Activated CD4-positive, alpha-beta T cell treated with anti-CD3 and anti-CD28 coated beads for 24 hours (primary cell): ENCODE measurements at places on chromosomes 12 and 14.

DNA sequence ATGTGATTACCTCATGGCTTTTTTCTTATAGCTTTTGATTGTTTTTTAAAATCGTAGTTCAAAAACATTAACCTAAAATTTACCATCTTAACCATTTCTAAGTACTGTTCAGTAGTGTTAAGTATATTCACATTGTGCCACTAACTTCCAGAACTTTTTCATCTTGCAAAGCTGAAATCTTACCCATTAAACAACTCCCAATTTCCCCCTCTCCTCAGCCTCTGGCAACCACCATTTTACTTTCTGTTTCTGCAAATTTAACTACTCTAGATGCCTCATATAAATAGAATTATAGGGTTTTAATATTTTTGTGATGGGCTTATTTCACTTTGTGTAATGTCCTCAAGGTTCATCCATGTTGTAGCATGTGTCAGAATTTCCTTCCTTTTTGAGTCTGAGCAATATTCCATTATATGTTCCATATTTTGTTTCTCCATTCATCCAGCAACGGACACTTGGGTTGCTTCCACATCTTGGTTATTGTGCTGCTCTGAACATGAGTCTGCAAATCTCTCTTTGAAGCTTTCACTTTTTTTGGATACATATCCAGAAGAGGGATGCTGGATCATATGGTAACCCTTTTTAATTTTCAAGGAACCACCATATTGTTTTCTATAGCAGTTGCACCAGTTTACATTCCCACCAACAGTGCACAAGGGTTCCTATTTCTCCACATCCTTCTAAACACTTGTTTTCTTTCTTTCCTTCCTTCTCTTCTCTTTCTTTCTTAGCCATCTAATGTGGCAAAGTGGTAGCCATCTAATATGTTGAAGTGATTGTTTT, 5.0 kb downstream of the HIF1A start:
- DNase-seq, result no peak

DNA sequence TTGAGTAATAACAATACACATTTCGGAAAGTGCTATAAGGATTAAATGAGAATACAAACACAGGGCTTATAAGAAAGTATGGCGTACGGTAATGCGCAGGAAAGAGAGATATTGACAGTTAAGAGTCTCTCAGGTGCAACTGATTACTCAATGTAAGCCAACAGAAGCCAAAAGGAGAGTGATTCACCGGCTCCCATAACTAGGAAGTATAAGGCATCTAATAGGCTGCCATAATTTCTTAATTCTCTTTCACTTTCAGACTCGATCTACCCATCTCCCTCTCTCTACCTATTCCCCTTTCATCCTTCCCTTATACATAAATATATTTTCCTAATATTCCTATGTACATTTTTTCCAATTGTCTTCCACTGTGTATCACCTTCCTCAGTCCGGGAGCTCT, 90.0 kb downstream of the MDGA2 start:
- DNase-seq, result no peak

DNA sequence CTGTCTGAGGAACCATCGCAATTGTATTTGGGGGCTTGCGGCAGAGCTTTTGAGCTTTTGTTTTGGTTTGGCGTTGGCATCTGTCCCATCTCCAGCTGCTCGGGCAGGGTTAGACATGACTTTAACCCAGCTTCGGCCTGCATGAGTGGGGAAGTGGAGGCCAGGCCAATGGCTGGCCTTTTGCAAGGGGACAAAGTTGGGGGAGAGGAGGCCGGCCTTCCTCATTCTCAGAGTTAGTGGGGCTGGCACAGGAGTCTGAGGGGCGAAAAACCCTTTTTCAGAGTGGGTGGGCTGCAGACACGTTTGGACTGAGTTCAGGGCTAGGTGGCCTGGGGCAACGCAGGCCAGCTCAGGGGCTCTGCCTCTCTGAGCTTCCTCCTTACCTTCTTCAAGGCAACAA, 5.2 kb downstream of the KRT82 start:
- DNase-seq, result no peak

DNA sequence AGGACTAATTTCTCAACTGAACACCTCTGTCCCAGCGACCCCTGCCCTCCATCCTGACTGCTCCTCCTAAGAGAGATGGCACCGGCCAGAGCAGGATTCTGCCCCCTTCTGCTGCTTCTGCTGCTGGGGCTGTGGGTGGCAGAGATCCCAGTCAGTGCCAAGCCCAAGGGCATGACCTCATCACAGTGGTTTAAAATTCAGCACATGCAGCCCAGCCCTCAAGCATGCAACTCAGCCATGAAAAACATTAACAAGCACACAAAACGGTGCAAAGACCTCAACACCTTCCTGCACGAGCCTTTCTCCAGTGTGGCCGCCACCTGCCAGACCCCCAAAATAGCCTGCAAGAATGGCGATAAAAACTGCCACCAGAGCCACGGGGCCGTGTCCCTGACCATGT, 756 bp downstream of the RNASE7 start:
- DNase-seq, result no peak

GRCh38 chr12:76422154-76422542, 73.9 kb upstream of the BBS10 start:
- DNase-seq, result no peak

- DNase-seq, result no peak
Measured at GRCh38 chr14:31947680-31948595, 129.2 kb upstream of the ARHGAP5 start.

DNA sequence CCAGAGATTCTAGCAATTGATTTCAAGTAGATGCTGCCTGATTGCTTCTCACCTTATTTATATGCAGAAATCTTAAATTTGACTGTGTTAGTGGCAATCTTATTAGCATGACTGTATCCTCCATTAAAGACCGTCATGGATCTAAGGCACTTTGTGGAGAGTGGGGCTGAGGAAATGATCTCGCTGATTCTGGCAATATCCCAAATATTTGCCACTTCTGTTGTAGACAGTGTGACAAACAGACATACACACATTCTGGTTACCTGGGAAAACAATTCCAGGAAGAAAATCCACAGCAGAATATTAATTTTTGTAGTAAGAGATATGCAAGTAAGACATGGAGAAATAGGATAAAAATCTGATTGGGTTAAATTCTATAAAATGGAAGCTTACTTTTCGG, 269.0 kb upstream of the G2E3 start:
- DNase-seq, result no peak

- no peak for DNase-seq
Measured at GRCh38 chr14:58812050-58812910, 174.5 kb downstream of the DACT1 start.

DNA sequence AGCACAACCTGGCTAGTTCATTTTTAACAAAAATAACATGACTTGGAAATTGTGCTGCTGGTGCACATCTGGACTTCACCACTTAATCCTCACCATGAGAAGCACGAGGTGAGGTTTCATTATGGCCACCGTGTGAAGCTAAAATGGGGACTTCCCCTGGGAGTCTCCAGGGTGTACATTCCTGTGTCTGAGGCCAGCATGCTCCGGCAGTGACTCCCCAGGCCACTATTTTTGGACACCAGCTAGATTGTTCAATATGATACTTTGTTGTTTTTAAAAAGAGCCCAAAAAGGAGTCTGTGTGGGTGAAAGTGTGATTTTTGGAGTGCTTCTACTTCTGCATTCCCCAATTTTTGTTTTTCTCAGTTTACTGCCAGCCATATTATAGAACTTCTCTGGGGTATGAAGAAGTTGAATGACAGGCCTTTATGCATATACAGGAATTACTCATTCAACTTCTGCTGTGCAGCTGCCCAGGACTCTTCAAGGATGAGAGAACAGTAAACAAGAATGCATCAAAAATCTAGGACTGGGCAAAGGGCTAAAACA, 16.9 kb upstream of the AICDA start:
- DNase-seq, result no peak

- no peak for DNase-seq
Measured at GRCh38 chr12:107541001-107541705, 144.4 kb upstream of the PWP1 start.

DNA sequence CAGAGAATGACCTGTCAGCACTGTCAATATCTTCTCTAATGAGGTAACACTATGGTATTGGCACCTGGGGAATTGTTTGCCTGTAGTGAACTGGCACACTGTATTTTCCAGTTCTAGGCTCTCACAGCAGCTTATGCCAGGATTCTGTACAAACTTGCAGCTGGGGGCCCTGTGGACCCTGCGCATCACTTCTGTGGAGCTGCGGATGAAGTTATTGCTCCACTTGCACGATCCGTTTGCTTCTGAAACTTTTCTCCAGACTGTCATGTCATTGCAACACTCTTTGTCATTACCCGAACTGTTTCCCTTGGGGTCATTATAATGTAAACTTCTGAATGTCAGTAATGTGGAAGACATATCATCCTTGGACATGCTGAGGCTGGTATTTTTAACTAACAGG, 3.9 kb downstream of the RNASE11 start:
- no peak for DNase-seq

GRCh38 chr14:69044965-69045555, 66.0 kb upstream of the ACTN1 start:
- DNase-seq, result no peak

- DNase-seq, result no peak
Measured at GRCh38 chr14:55968741-55969140, 149.5 kb upstream of the PELI2 start.

DNA sequence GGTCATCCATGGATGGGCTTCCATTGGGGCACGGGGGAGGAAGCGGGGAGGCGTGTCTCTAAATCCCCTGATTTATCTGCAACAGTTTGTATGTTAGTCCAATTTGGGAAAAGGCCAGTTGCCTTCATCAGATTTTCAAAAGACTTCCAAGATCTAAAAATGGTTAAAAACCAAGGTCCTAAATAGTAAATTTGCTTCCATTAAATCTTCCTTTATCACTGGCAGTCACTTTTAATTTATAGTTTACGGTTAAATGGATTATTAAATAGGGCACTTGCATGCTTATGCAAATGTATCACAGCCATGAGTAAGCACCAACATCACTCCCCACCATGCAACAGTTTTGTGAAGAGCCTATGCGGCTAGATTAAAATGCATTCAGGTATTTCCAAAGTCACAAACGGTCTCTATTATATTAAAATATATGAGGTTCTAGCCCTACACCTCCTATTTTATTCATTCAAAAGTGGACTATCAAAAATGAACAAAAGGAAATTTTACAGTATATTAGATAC, 108.2 kb upstream of the GPHB5 start:
- DNase-seq, result no peak

DNA sequence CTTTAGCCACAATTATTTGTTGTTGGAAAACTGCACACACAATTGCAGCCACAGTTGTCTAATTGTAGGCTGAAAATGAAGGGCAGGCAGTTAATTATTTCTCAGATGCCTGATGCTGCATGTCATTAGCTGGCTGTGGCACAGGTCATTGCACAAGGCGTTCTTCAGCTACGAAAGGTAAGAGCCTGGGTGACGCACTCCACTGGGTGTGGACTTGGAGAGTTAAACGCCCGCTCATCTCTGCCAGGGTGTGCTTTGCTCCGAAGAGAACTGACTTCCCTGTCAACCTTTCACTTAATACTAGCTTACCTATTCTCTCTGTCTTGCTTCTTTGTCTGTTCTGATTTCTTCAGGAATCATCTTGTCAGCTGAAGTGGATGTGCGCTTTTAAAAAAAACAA, 91.4 kb upstream of the CPM start:
- DNase-seq, result no peak

- DNase-seq, result no peak
Measured at GRCh38 chr12:2719392-2719791, 75.4 kb upstream of the FKBP4 start.

- DNase-seq, result no peak
Measured at GRCh38 chr14:22505697-22506377, 83.2 kb downstream of the DAD1 start.
